IMR-90 (cell line): ENCODE measurements at places on chromosomes 7 and 10.

- no peak for DNase-seq
Measured at GRCh38 chr10:113735913-113736312, 15.6 kb upstream of the PLEKHS1 start.

DNA sequence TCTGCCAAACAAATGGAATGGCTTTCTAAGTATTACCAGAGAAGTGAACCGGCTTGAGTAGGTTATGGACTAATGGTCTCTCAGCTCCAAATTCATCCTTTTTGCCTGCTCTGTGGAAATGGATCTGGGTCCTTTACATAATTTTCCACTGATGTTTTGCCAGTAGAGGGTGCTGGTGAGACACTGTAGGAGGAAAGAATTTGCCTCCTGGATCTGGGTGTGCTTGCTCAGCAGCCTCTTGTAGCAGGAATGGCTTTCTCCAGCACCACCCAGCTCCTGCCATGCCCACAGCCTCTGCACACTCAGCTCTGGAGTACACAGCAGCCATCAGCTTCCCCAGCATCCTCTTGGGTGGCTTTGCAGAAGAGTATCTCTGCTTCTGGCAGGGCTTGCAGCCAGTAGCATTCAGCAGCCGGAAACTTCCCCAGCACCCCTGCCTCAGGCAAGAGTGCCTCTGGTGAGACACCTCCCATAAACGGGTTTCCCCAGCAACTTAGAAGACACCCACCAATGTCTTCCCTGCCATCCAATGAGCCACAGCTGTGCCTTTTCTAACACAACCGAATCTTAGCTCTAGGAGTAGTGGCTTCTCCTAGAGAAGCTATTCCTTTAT, 235.0 kb upstream of the PLPP4 start:
- DNase-seq: no peak

GRCh38 chr10:94546901-94547185, 1.3 kb downstream of the HELLS start:
- peak; percentile 12 for DNase-seq

GRCh38 chr7:137657476-137658189, 189.1 kb downstream of the DGKI start:
- no peak for DNase-seq

DNA sequence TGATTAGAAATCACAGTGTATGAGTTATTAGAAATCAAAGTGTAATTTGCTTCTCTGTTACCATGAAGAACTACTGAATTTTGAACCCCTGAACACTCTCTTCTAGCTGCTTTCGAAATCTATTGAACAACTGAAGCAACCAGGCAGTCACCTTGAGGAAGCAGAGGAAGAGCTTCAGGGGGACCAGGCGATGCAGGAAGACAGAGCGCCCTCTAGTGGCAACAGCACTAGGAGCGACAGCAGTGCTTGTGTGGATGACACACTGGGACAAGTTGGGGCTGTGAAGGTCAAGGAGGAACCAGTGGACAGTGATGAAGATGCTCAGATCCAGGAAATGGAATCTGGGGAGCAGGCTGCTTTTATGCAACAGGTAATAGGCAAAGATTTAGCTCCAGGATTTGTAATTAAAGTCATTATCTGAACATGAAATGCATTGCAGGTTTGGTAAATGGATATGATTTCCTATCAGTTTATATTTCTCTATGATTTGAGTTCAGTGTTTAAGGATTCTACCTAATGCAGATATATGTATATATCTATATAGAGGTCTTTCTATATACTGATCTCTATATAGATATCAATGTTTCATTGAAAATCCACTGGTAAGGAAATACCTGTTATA, 170.7 kb downstream of the HDAC9 start:
- DNase-seq: peak; percentile 74

- no peak for DNase-seq
Measured at GRCh38 chr7:148723846-148724245, 25.1 kb downstream of the CUL1 start.
